AG09309 (cell line): ENCODE measurements at places on chromosomes 4 and X.

GRCh38 chrX:48458711-48459110 lies 11.3 kb downstream of the SLC38A5 start:
- DNase-seq, result no peak

DNA sequence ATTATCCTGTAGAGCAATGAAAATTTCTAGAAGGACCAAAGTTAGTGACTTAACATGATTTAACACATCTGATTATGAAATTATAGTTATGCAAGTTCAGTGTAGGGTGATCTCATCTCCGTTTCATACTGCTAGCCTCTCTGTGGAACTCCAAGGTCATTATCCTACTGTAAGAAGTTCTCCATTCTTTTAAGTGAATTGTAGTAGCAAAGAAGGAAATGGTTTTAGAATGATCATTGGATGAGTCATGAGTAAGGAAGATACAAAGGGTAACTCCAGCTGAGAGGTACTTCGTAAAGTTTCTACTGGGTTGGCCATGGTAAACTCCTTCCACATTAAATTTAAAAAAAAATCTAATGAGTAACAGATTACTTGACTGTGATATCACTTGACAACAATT lies 215.0 kb upstream of the GIMD1 start:
- peak; percentile 99 for DNase-seq

DNA sequence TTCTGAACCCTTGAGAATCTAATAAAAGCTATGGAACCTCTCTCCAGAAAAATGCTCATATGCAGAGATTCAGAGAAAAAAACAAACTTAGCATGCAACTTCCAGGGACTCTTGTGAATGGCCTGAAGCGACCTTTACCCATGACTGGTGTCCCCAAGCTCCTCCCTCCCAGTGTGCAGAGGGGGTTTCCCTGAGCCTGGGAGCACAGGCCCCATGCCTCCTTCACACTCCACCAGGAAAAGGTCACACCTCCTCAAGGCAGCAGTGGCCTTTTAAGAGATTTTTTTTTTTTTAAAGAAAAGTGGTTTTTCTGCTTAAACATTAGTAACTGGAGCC lies 13.3 kb upstream of the UBA6 start:
- DNase-seq, result no peak

GRCh38 chr4:125303058-125303457 lies 11.7 kb upstream of the FAT4 start:
- no peak for DNase-seq

- DNase-seq, result no peak
Observed at GRCh38 chr4:111977419-111977965, 167.8 kb upstream of the FAM241A start.

DNA sequence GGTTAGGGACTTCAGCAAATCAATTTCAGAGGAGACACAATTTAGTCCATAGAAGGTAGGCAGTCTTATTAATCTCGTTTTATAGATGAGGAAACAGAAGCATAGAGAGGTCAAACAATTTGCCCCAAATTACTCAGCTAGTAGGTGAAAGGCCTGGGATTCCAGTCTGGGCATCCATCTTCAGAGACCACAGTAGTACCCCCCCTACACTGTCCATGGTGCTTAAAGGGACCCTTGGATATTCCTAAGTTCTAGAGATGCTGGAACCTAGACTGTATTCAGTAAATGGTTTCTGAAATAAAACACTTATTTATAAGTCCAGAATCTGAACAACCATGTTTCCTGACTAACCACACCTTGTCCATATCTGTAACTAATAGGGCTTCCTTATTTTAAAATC lies 174.8 kb downstream of the CEP135 start:
- DNase-seq, result no peak

DNA sequence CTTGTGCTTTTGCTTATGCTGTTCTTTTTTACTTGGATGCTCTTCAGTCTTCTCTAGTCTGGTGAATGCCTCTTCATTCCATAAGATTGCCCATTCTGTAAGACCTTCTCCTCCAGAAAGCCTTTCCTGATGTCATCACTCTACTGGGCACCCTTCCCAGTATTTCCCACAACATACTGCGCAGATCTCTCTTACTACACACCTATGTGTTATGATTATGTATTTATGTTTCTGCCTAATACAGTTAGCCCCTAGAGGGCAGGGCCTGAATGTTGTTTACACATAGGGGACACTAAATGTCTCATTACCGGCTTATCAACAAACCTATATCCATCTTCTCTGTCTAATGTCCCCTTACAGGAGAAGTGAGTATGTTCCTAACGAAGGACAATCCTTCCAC lies 21.1 kb downstream of the AIFM1 start:
- DNase-seq, result no peak

- no peak for DNase-seq
Observed at GRCh38 chr4:75122424-75123014, 189.6 kb downstream of the PARM1 start.

DNA sequence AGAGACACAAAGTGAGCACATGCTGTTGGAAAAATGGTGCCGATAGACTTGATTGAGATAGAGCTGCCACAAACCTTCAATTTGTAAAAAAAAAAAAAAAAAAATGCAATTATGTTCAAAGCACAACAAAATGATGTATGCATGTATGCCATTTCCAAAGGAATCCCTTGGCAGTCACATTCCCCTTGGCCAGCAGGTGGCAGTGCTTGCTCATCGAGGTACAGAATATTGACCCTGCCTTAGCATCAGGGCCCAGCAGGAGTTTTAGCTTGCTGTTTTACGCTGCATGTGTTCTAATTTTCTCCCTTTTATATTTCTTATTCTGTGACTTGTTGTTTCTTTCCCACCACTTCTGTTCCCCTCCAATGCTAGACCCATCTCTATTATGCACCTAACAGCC lies 34.5 kb upstream of the CYBB start:
- DNase-seq, result peak; percentile 21

GRCh38 chr4:37689353-37690095 lies 3.3 kb upstream of the RELL1 start:
- no peak for DNase-seq

- DNase-seq, result no peak
Observed at GRCh38 chrX:20382518-20383297, 116.0 kb upstream of the RPS6KA3 start.

DNA sequence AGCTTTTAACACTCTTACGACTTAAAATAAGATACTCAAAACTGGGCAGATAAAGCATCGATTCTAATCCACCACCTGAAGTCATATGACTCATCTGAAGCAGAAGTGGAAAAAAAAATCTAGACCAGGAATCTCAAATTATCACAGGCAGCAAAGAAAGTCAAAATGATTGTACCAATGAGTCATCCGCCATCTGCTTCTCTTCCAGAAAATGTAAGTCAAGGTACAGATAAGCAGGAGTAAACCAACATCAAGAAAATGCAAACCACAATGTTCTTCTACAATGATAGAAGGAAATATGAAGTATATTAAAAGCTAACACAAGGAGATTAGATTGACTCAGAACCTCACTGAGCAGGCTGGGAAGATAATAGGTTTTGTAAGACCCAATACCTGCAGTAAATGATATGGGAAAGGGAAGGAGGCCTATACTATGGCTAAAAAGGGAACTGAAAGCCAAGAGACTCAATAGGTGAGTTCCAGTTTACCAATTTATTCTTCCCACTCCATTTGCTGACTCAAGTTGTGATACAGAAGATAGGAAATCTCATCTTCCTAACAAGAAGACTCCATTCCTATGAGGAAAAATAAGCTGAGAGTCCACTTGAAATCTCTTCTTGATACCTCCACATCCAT lies 88.4 kb upstream of the TET2 start:
- DNase-seq, result no peak

GRCh38 chrX:154412468-154412867 lies 1.1 kb downstream of the TAFAZZIN start:
- no peak for DNase-seq

DNA sequence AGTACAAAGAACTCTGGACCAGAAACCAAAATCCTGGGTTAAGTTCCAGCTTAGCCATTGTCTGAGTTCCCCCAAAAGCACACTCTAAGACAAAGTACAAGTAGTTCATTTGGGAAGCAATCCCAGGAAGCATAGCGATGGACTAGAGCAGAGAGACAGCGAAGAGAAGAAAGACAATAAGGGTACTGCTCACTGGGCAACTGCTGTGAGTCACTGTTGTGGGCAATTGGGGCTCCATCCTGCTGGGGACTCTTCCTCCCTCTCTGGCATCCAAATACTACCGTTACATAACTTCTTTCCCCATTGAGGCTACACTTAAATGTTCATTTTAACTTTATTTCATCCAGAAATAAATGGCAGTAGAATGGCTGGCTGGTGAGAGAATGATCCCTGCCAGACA lies 14.1 kb downstream of the SRPX start:
- no peak for DNase-seq

DNA sequence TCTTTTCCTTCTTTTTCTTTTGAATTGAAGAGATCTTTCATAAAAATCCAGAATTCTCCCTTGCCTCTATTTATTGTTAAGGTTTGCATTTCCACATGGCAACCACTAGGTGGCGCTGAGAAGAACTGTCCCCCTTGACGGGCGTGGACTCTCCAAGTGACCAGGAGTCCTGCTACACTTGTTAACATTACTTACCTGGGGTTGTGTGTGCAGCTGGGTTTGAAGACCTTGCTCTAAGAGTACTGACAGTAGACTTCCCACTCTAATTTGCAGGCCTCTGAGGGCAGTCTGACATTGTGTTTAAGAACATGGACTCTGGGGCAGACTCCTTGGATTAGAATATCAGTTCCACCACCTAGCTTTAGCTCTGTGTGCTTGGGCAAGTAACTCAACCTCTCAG lies 52.8 kb downstream of the GPRIN3 start:
- DNase-seq, result no peak

- no peak for DNase-seq
Observed at GRCh38 chr4:176782794-176783193, 9.9 kb downstream of the VEGFC start.

DNA sequence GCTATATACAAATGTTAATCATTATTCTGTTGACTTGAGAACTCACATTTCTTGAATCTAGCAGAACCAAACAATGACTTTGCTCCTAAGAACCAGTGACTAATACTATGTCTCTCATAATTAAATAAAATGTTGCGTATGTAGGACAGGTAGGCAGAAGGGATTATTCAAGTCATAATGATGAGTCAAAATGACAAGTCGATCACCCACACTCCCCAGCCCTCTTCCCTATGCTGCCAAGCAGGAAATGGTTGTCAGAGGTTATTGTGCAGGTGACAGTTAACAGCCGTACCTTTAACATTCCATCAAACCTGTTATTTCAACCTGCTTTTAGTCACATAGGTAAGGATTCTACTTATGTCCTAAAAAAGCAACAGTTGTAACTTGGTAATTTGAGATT lies 22.0 kb upstream of the STK26 start:
- DNase-seq, result no peak

- no peak for DNase-seq
Observed at GRCh38 chr4:60930866-60931265, 269.3 kb upstream of the ADGRL3 start.

DNA sequence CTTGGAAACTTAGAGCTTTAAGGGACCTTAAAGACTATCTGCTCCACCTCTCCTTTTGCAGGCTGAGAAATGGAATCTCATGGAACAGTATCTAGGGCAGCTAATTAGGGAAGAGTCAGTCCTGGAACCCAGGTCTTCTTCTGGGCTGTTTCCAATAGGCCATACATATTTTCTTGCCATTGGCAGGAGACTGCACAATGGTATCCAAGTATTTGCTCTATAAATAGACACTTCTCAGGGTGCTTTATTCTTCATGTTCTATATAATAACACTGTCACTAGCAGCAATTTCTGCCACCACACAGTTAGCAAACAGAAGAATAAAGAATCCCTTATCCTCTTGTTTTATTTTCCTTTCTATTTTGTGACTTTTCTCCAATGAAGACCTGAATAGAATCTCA lies 291.7 kb downstream of the C4orf33 start:
- no peak for DNase-seq

GRCh38 chr4:122246551-122246950 lies 94.4 kb downstream of the BLTP1 start:
- DNase-seq, result no peak

DNA sequence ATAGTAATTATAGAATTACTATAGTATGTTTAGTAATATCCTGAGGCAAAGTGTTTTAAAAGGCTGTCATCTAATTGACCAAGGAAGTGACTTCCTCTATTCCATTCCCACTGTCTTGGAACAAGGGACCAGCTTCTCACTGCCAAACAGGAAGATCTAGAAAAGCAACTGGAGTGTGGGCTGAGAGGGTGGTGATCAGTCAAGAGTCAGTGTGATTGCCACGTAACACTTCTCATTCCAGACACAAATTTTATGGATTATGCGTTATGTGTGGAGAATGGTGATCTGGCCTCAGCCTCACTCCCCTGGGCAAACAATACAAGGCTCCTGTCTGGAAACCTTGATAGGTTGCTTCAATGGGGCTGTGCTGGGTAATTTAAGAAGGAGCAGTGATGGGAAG lies 60.0 kb downstream of the RRAGB start:
- DNase-seq, result no peak

DNA sequence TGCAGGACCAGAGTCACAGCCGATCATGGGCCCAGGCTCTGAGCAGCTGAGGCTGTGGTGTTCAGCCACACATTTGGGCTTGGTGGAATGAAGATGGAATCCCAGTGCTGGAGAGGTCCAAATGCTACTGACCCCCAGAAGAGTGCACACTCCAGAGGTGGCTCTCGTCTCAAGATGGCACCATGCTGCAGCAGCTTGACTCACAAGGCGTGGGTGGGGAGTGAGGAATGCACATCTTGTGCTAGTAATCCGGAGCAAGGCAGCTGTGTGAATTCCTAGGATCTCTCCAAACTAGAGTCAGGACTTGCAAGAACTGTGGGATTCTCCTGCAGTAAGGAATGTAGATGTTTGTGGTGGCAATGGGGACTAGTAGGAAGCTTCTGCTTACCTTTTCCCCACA lies 28.7 kb downstream of the RAB28 start:
- DNase-seq, result peak; percentile 3

DNA sequence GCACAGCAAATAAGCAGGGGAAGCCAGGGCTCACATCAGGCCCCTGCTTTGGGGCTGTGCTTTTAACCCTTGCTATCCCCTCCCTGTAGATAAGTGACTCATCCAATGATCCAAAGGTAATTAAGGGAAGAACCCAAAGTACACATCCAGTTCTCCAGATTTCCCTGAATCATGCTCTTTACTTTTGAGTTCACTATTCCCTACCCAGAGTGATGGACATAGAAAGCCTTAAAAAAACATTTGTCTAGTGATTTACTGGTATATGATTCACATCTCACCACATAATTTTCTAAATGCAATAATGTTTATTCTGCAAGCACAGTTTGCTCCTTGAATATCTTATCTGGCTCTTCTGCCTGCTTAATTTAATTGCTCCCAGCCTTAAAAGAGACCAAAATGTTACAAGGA lies 136.2 kb downstream of the PPP3CA start:
- peak; percentile 20 for DNase-seq

GRCh38 chr4:87017580-87018342 lies 83.0 kb downstream of the AFF1 start:
- peak; percentile 64 for DNase-seq

DNA sequence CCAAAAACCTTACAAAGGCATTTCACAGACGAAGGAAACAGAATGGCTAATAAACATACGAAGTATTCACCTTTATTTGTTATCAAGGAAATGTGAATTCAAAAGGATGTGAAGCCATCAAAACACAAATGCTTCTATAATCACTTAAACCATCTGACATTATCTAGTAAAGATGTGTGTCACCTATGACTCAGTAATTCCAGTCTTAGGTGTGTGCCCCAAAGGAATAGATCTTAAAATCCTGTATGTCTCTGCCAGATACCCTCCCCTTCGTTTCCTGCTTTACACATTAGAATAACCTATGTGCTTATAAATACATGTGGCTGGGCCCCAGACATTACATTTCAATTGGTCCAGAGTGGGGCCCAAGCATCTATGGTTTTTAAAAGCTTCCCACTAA lies 41.8 kb upstream of the CEP135 start:
- DNase-seq, result no peak
